Activated B cell treated with CpG ODN at 0.5 μM for 24 hours (primary cell): ENCODE measurements at places on chromosomes 16 and 17.

- no peak for DNase-seq
Observed at GRCh38 chr17:21285164-21286065, 904 bp downstream of the MAP2K3 start.

DNA sequence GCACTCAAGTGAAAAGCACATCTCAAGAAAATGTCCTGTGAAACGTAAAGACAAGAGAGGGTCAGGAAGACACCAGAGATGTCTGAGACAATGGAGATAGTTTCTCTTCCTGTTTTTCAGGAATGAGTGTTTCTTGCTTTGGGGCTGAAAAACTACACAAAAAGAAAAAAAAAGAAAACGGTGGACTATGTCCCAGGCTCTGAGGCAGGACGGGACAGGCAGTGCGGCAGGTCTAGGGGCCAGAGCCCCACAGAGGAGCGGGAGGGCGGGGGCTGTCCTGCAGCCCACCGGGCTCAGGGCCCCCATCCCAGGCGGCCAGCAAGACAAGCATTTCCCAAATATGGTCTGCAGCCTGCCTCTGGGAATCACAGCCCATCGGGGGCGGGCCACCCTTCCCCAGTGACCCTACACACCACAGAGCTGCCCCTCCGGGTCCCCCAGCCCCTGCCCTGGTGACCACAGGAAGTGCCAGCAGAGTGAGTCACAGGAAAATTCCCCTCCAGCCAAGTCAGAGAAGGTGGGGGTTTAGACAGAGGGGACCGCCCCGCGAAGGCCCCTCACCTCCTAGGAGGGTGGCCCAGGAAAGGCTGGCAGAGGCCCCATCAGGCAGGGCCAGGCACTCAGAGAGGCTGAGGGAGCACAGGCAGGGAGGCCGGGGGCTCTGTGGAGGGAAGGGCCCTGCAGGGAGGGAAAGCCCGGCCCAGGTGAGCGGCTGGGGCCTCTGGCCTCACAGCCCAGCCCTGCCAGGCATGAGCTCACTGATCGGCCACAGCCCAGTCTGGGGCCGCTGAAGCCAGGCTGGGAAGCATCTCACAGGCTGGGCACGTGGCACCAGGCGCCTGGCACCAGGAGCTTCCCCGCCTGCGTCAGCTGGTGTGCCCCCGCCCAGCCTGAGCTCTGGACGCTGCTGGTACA is 6.3 kb downstream of the BCAR1 start:
- DNase-seq: no peak

- DNase-seq: no peak
Observed at GRCh38 chr16:84988328-84989080, 22.8 kb downstream of the ZDHHC7 start.

DNA sequence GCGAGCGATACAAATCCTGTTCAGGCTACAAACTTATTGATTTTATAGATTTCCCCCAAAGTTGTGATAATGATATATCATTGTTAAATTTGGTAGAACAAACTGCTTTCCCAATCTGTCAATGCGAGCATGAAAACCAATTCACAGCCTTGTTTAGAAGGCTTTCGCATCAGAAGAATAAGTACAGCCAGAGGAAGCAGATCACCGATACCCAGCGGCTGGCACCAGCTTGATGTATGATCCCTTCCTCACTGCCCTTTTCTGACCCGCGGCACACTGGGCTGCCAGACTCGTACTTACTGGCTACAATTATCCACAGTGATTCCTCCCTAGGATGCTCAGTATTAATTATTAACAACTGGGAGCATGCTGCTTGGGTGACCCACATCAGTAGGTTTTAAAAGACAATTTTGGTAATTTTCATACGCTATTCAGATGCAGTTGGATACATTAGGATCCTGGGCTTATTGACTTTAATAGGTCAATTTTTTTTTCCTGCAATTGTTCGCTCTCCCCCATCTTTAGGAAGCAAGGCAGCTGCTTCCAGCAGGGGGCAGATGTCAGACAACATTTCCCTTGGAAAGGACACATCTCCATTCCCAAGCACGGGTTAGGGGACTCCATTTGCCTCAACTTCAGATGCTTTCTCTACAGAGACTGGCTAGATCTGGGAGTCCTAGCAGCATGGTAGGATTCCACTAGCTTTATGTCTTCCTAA is 582.7 kb upstream of the PSMD7 start:
- no peak for DNase-seq

GRCh38 chr17:61248399-61248798 is 151.2 kb upstream of the TBX2 start:
- DNase-seq: no peak

DNA sequence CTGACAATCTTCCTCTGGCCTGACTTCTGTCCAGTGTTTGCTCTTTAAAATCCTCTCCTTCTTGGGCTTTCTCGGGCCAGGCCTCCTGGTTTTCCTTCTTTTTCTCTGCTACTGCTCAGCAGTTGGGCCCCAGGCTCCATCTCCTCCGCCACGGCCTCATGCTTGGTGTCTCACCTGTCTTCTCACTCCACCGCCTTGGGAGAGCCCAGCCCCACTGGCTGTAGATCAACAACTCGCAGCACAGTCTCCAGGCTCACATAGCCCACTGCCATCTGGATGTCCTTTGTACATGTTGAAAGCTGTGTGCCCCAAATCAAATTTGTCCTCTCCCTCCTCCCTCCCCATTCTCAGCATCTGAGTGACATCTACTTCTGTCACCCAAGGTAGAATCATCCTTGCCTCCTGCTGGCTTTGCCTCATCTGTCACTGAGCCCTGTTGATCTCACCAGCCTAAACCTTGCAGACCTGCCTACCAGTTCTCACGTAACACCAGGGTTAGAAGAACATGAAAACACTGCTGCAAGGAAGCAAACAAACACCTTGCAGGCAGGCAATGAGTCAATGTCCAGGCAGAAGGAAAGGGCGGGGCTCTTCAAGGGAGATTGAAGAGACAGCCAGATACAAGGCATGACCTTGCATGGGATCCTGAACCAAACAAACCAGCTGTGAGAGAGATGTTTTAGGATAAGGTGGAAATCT is 103.2 kb upstream of the SMURF2 start:
- no peak for DNase-seq

GRCh38 chr17:61403801-61404662 is 4.4 kb downstream of the TBX2 start:
- DNase-seq: no peak

DNA sequence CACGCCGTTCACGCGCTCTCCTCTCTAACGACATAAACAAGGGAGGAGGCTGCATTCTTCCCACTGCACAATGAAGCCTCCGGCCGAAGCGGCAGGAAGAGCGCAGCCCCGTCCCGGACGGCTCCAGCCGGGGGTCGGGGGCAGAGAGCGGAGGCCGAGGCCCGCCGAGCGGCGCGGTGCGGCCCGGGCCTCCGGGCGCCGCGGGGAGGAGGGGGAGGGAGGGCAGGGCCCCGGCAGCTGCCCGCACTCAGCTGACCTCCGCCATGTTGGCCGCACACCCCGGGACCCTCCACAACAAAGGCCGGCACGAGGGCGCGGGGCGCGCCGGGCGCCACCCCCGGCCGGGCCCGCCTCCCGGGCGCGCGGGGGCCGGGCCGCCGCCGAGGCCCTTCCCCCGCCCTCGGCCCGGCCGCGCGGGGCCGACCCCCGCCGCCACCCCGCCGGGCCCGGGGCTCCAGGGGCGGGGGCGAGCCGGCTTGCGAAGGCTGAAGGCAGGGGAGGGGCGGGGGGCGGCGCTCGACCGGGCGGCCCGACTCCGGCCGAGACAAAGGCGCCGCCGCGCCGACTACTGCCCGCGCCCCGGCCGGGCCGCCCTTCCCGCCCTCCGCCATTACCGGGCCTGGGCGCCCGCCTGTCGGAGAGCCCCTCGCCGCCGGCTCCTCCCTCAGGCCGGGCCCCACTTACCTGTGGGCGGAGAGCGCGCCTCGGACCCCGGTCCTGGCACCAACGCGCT is 527 bp downstream of the SIAH1 start:
- no peak for DNase-seq

DNA sequence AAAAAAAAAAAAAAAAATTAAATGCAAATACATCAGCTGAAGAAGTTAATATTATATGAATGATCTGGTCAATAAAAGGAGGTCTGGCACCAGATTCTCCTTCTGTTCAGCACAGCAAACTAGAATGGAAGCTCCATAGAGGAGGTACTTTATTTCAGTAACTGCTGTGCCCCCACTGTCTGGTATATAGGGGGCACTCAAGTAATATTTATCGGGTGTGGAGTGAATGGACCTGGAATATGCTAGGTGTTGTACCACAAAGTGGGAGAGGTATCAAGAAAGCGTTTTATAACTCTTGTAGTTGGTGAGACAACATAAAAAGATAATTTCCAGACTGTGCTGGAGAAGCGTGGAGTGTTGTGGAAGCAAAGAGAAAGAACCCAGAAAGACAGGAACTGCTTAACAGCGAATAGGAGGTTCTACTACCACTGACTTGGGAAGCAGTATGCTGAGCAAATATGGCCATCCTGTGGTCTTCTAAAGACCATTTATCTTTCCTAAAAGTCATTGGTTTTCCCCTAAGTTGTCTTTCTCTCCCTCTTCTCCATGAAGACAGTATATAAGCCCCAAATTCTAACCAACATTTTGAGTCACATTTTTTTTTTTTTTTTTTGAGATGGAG is 12.2 kb upstream of the PRKCA start:
- no peak for DNase-seq
